ENCODE measurements at places on chromosomes 1 and 21.

DNA sequence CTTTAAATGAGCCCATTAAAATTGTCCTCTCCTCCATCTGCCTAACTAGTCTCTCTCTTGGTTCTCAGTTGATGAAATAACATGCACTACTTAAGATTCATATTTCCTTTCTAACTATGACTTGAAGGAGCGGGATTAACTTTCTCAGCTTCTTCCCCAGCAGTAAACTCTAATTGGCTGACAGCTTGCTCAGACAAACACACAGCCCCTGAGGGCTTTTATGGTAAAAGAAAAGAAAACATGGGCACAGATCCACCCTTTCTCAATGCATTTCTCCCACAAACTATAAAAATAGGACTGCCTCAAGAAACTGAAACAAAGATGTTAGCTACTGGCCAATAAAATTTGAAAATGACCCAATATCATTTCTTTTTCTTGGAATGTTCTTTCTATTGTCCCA lies 703.1 kb downstream of the ADGRL2 start:
- DNase-seq = no peak

DNA sequence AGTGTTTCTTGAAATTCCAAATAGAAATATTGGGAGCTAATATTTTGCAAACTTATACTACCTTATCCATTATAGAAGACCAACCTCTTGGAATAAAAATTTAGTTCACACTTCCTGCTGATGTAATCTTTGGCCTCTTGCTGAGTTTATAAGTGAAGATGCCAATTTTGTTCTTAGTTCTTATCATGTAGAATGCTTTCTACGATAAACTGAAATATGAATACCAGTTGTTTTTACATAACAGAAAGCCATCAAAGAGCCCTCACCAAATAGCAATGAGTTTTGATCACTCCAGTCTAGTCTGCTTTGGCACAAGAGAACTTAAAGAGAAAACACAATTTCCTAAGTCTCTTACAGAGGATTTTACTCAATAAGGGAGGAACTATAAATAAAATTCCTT lies 89.5 kb downstream of the DENND1B start:
- no peak for DNase-seq

DNA sequence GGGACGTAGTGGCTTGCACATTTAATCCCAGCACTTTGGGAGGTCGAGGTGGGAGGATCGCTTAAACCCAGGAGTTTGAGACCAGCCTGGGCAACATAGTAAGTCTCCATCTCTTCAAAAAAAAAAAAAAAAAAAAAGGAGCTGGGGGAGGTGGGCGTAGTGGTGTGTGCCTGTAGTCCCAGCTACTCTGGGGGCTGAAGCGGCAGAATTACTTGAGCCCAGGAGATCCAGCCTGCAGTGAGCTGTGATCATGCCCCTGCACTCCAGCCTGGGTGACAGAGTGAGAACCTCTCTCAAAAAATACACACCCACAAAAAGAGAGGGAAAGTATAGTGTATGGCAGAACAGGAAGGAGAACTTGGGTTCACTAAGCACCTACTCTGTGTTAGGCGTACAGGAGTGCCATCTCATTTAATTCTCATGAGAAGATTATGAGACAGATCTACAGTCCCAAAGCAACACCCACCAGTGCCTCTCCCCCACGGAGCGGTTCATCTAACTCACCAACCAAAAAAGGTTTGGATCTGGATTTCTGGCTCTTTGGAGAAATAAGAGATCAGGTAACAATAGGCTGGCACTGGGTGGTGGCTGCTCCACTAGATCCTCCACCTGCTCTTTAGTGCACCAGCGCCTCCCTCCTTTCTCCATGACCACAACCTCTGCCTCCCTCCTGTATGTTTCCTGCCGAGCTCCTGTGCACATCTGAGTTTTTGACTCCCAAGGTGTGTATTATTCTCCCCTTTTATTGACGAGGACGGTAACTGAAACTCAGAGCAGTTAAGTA lies 1.4 kb upstream of the TRAF5 start:
- DNase-seq = no peak

DNA sequence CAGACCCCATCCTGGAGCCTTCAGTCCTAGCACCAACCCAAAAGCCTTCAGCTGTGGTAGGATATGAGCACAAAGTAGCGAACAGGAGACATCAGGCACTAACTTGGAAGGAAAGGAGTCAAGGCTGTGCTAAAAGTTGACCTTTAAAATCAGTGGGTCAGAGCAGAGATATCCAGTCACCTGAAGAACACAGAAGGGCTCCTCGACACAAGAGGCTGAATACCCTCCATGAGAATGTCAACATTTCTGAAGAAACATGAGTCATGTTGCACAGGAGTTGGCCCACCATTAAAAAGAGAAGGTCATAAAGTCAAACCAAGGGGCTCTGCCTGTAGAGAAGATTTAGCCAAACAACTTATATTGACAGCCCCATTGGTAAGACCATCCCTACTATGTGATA lies 172.5 kb downstream of the PLPP3 start:
- DNase-seq = no peak

- peak; percentile 73 for DNase-seq
Observed at GRCh38 chr1:17189632-17189990, 15.3 kb upstream of the PADI1 start.

- DNase-seq = peak; percentile 71
Observed at GRCh38 chr1:155591770-155592169, 18.2 kb upstream of the MSTO1 start.

- peak; percentile 79 for DNase-seq
Observed at GRCh38 chr1:209900734-209901133, 37.3 kb upstream of the SYT14 start.

DNA sequence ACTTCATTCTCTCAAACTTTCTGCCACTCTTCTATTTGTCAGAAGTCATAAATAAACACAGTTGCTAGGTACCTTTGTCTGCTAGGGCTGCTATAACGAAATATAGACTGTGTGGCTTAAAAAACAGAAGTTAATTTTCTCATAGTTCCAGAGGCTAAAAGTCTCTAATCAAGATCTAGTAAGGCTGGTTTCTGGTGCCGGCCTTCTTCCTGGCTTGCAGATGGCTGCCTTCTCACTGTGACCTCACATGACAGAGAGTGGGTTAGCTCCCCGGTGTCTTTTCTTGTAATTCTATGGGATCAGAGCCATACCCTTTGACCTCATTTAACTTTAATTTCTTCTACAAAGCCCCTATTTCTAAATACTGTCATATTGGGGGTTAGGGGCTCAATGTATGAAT lies 5.9 kb downstream of the PDC start:
- DNase-seq = no peak

GRCh38 chr1:109191377-109191776 lies 22.3 kb upstream of the SARS1 start:
- no peak for DNase-seq

- DNase-seq = no peak
Observed at GRCh38 chr1:63129855-63130254, 192.5 kb upstream of the FOXD3 start.

DNA sequence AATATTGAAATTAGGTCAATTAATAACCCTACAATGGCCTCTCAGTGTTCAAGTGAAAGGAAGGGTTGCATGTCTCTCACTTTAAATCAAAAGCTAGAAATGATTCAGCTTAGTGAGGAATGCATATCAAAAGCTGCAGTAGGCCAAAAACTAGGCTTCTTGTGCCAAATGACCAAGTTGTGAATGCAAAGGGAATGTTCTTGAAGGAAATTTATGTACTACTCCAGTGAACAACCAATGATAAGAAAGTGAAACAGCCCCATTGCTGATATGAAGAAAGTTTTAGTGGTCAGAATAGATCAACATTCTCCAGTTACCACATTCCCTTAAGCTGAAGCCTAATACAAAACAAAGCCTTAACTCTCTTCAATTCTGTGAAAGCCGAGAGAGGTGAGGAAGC lies 10.0 kb downstream of the MAEL start:
- DNase-seq = no peak

- DNase-seq = peak; percentile 90
Observed at GRCh38 chr1:217630711-217631591, at the start of the genes GPATCH2 and SPATA17. GPATCH2 (minus strand) TSS chr1:217631090; CDS start chr1:217630971, 119 bp downstream. SPATA17 (plus strand) TSS chr1:217631344; CDS start chr1:217631379, 35 bp downstream.

- DNase-seq = no peak
Observed at GRCh38 chr1:212593821-212594251, 14.7 kb upstream of the ATF3 start.

- peak; percentile 54 for DNase-seq
Observed at GRCh38 chr1:51877434-51878307, 856 bp downstream of the NRDC start.

GRCh38 chr1:198641501-198641900 lies 2.7 kb downstream of the PTPRC start:
- no peak for DNase-seq

DNA sequence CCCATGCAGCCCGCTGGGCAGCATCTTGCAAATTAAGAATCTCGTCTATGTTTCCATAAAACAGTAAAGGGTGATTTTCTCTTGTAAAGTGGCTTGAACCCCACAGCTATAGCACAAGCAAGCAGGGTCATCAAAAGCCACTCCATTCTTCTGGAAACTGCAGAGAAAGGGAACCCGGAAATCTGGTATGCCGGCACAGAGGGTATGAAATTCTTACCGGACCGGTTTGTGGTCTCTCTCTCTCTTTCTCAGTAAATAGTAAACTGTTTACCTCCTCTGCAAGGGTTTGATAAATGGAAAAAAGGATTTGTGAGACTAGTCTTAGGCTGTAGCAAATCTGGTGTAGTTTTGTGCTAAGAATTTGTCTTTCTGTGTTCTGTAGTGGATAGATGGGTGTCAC lies 2.7 kb upstream of the ADSS2 start:
- no peak for DNase-seq

DNA sequence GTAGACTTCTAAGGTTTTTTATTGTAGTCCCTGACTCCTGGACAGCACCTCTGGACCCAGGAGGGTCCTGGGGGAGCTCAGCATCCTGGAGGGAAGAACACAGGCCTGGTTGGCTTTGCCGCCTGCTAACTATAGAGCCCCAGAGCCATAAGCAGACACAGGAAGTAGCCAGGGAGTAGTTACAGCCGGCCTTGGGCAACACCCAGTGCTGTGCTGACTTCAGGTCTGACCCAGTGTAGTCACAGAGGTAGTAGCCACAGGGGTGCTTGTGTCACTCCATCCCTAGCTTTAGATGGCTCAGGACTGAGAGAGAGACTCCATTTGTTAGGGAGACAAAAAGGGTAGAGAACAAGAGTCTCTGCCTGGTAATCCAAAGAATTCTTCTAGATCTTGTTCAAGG lies 21.9 kb downstream of the MCOLN2 start:
- no peak for DNase-seq

DNA sequence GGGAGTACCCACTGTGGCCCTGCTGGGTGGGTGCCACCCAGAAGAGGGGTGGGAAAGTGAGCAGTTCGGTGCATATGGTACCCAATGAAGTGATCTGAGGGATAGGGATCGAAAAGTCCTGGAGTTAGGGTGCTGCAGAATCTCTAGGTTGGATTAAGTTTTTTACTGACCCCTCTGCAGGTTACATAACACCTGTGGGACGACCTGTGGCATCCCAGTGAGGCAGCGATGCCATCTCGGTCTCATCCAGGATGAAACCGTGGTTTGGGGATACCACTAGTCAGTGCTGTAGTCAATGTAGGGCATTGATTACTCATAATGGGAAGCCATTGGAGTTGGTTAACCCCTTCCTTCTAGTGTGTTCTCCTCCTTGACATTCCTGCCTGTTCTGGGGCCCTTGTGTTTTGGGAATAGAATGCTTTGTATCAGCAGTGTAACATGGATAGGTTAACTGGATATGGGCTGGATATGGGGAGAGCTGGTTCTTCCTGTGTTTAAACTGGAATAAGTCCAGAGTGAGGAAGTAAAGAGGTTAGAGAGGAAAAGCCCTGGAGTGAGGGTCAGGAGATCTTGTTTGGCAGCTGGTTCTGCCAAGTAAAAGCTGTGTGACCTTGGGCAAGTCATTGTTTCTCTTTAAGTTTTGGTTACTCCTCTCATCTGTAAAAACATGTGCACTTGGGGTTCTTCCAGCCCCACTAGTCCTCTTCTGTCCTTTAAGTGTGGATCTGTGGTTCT lies 42.8 kb upstream of the ATF3 start:
- no peak for DNase-seq

- DNase-seq = no peak
Observed at GRCh38 chr1:7693662-7694061, 77.4 kb upstream of the VAMP3 start.

GRCh38 chr1:196774603-196775002 lies at the start of gene CFHR3:
CFHR3 (plus strand) TSS chr1:196774840; CDS start chr1:196774887, 47 bp downstream.
- no peak for DNase-seq

DNA sequence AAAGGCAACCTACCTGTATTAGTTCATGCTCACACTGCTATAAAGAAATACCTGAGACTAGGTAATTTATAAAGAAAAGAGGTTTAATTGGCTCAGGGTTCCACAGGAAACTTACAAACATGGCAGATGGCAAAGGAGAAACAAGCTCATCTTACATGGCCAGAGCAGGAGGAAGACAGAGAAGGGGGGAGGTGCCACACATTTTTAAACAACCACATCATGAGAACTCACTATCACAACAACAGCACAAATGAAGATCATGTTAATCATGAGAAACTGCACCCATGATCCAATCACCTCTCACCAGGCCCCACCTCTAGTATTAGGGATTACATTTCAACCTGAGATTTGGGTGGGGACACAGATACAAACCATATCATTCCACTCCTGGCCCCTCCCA lies 90.6 kb upstream of the KCTD3 start:
- DNase-seq = peak; percentile 86

DNA sequence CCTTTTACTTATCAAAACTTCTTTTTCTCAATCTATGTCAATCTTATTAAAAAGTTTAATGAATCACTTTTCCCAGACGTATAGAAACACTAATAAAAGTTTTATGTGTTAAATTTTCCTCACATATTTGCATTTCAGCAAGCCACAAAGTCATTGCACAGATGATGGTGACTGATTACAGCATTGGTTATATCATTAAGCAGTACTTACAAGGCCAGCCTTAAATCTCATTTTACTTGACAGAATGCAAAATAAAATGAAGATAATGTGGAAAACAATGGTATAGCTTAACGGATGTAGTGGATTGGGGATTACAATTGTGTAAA lies 39.5 kb downstream of the TMEM200B start:
- peak; percentile 17 for DNase-seq

DNA sequence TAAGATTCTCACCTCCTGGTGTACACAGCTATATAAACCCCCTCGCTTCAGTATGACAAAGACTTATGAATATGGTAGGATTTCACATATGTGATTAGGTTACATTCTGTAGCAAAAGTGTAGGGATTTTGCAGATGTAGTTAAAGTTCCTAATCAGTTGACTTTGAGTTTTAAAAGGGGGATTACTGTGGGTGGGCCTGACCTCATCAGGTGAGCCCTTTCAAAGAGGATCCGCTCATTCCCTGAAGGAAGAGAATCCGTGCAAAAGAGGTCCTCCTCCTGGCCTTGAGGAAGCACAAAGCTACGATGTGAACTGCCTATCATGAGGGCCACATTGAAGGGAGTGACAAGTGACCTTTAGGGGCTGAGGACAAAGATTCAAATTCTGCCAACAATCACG lies 30.6 kb upstream of the KAZN start:
- no peak for DNase-seq

- DNase-seq = no peak
Observed at GRCh38 chr1:110752941-110753725, 78.4 kb upstream of the KCNA3 start.

DNA sequence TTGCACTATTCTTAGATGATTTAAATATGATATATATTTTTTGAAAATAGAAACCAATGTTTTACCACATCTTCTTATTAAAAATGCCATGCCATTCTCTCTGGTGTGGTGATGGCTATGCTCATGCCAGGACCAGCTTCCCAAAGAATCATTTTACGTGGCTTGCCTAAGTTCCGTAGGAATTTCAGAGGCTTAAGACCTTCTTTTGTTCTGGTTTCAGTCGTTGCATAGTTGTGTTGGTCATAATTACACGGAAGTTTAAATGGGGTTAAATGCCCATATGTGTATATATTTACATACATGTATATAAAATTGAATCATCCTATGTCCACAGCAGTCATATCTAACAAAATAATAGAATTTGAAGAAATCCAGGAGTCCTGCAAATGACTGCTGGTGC lies 78.7 kb upstream of the PLPPR5 start:
- no peak for DNase-seq
